ENCODE measurements at places on chromosomes 4 and X.
A peak's percentile ranks its signal among the peaks of the same experiment; 100 is the strongest.

DNA sequence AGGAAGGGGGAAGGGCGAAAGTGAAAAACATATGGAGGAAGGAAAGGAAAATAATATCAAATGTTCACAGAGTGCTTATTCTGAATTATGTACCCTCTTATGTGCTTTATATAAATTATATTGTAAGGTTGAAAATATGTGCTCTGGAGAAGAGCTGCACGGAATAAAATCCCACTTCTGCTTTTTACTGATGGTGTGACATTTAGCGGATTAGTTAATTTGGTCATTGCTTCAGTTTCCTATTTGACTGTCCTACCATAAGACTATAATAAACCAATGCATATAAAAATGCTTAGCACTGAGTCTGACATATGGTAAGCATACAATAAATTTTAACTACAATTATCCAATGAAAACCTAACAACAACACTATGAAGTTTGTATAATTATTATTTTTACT lies 86.2 kb downstream of the NPFFR2 start:
- DNase-seq: no peak

- no peak for DNase-seq
These were observed 13.4 kb upstream of the CHRNA9 start for GRCh38 chr4:40321574-40322275.

GRCh38 chr4:84317513-84317912 lies 181.6 kb downstream of the NKX6-1 start:
- no peak for DNase-seq

GRCh38 chr4:36254371-36254770 lies 10.1 kb upstream of the ARAP2 start:
- DNase-seq: no peak

GRCh38 chr4:151427266-151427665 lies 18.3 kb downstream of the FHIP1A start:
- DNase-seq: no peak

GRCh38 chrX:24424948-24425347 lies 40.1 kb upstream of the PDK3 start:
- no peak for DNase-seq

DNA sequence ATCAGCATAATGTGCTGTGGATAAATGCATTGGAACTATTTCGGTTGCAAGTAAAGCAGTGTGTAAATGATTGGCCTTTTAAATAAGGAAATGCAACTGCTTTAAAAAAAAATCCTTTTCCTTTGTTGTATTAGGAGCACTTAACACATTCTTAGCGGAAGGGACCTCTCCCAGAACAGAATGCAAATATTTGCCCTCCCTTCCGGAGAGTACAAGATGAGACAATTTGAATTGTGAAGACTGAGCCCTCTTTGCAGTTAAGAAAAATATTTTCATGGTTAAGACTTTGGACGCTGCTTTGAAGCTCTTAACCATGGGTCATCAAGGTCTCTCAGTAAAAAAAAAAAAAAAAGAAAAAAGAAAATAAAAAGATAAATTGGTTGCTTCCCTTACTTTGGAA lies 9.5 kb upstream of the NOX1 start:
- no peak for DNase-seq

DNA sequence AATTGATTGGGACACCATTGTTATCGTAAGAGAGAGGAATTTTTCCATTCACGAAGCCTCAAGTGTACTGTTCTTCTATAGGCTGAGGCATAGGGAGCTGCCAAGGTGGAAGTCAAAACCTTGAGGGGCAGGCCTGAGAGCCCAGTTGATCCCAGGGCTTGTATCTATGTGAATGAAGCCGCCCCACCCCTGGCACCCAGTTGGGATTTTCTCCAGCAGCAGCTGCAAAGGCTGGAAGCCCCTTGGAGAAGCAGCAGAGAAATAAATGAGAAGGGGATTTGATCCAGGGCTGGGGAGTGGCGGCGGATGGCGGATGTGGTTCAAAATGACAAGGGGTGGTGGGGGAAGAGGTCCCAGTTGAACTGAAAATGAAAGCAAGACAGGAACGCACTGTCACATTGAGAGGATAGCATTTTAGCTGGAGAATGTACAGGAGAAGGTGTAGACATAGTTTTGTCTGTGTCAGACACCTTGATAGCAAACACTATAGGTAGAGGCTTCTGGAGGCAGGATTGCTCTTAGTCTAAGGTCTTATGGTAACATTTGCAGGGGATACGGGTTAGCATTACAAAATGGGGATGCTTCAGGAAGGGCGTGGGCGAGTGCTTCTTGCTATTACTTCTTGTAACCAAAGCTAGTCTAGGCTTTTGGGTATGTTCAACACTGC lies 32.6 kb downstream of the DOCK11 start:
- DNase-seq: no peak

DNA sequence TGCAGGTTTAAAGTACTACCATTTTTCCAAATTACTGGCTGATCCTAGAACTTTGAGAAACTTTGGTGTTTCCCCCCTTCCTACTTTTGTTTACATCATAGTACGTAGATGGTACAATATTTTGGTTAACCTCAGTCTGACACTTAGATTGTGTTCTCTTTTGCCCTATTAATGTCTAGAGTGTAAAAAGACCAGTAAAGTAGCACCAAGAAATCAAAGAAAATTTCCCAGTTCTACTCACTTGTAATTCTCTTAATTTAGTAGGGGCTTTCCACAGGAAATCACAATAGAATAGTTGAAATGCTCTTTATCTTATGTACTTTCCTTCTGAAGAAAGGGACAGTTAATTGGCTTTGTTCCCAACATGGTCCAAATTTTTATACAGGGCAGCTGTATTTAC lies 51.6 kb downstream of the NFKB1 start:
- no peak for DNase-seq

GRCh38 chrX:105909576-105909975 lies 87.2 kb downstream of the NRK start:
- no peak for DNase-seq

GRCh38 chr4:143406523-143406922 lies 69.8 kb downstream of the GAB1 start:
- no peak for DNase-seq

DNA sequence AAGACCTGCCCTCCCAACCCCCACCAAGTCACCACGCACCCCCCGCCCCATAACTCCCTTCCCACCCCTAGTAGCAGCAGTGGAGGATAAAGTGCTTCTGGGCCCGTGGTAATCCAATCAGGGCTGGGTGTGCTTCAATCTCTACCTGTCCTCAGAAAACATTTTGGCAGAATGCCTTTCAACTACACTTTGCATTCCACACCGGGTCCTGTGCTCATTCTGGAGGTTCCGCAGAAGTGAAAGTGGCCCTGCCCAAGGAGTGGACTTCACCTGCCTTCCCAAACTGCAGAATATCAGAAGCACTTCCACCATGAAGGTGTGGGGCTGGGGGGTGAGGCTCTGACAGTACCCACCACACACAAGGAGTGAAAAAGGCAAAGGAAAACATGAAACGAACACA lies 322.3 kb downstream of the DHX15 start:
- no peak for DNase-seq

DNA sequence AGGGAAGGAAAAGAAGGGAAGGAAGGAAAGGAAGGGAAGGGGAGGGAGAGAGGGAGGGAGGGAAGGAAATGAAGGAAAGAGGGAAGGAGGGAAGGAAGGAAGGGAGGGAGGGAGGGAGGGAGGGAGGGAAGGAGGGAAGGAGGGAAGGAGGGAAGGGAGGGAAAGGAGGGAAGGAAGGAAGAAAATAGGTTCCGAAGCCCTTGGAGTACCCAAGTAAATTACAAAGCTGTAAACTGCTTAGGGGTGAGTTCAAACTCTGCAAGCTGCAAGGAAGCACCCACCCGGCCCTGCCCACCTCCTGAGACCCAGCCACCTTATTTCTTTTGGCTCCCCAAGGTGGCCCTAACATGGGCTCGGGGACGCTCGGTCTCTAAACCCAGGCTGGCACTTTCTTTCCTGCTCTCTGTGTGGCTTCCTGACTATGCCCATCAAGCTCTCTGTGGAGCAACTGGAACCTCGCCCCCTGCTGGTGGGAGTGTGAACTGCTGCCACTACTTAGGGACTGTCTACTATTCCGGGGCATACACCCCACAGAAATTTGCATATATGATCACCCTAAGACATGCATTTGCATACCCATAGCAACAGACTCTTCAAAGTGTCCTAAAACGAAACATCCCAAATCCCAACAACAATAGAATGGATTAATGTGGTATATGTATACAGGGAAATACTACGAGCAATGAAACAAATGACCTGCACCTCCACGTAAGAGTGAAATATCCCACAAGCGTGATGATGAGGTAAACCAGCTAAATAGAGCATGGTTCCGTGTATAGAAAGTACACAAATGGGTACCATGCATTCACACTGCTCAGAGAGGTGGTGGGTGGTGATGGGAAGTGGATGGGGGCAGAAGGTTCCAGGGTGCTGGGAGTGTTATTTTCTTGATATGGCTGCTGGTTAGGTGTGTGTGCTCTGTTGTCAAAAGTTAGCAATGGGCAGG lies 151.7 kb upstream of the TBL1X start:
- DNase-seq: peak; percentile 58

DNA sequence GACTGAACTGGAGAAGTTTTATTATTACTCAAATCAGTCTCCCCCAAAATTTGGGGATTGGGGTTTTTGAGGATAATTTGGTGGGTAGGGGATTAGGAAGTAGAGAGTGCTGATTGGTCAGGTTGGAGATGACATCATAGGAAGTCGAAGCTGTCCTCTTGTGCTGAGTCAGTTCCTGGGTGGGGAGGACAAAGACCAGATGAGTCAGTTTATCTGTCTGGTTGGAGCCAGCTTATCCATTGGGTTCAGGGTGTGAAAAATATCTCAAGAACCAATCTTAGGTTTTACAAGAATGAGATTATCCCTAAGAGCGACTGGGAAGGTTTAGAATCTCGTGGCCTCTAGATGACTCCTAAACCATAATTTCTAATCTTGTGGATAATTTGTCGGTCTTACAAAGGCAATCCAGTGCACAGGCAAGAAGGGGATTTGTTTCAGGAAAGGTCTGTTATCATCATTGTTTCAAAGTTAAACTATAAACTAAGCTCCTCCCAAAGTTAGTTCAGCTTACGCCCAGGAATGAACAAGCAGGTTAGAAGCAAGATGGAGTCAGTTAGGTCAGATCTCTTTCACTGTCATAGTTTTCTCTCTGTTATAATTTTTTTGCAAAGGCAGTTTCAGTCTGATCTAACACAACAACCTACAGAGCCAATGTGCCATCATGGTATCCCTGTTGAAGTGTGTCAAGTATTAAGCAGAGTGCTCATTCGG lies 274.5 kb downstream of the SLC7A11 start:
- DNase-seq: no peak

DNA sequence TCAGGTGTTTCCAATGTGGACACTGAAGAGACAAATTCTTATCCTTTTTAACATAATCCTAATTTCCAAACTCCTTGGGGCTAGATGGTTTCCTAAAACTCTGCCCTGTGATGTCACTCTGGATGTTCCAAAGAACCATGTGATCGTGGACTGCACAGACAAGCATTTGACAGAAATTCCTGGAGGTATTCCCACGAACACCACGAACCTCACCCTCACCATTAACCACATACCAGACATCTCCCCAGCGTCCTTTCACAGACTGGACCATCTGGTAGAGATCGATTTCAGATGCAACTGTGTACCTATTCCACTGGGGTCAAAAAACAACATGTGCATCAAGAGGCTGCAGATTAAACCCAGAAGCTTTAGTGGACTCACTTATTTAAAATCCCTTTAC lies 18.6 kb downstream of the TLR7 start:
- no peak for DNase-seq

DNA sequence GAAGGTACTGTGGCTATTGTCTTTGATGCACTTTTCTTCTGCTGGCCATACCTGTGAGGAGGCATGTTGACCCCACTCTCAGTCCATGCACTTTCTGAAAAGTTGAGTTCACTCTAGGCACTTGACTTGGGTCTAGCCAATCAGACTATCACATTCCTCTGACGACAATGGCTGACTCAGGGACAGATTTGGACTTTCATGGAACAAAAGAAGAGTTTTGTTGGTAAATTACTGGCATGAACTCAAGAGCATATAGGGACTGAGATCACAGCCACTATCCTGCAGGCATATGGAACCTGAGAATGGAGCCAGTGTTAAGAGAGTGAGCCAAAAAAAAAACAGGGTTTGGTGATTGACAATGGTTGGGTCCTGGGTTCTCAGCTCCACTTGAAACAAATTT lies 24.6 kb upstream of the CXCL6 start:
- no peak for DNase-seq

DNA sequence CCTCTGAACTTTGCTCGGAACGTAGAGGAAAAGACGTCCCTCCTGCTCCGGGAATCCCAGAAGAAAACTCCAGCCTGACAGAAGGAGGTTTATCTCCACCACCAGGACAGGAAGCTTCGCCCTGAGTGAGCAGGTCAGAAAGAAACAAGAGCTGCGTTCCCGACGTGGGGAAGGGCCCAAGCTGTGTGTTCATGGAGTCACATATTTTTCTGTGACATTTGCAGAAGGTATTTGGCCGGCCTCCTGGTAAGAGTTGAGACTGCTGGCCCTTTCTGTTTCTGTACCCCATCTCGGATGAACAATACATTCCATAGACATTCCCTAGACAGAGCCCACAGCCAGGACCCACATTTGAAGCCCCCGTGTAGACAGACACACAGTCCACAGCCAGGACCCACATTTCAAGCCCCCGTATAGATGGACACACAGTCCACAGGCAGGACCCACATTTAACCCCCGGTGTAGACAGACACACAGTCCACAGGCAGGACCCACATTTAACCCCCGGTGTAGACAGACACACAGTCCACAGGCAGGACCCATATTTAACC lies 230.8 kb downstream of the SHOX start:
- DNase-seq: no peak
